ENCODE measurements at places on chromosomes 7 and 10.

GRCh38 chr7:151900591-151900985 lies 23.7 kb upstream of the PRKAG2 start:
- no peak for DNase-seq

- no peak for DNase-seq
These were observed 54.3 kb downstream of the LRRC18 start for GRCh38 chr10:48885376-48885775.

DNA sequence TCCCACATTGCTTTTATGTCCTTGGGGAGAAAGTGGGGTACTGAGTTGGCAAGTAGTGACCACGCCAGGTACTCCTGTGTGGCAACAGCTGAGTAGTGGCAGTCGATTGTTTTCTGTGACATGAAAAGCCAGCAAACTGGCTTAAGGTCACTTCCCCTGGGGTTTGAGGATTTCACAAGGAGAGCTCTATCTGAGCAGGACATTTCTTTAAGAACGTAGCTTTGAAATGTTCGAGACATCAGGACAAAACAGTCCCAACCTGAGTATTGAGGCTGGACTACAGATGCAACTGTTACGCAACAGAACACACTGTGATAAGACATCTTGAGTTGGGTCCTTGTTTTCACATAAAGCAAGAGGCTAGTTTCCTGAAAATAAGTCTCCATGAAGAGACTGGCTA lies 146.7 kb upstream of the KLF14 start:
- DNase-seq, result no peak

GRCh38 chr7:142123184-142123583 lies 11.7 kb downstream of the MGAM2 start:
- DNase-seq, result no peak

DNA sequence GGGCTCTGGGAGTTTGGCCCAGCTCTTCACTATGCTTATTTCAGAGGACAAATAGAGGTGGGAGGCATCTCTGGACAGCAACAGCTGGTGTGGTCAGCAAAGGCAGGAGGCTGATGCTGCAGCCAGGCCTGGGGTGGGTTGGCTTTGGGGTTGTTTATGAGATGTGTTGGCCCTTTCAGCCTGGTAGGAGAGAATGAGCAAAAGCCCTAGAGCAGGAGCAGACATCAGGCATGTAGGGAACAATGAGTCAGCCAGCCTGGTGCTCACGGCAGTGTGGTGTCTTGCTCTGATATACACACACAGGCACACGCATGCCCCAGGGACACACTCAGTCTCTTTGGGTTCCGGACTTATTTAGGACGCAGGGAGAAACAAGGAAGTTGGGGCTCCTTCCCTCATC lies 157.1 kb downstream of the PRKCQ start:
- no peak for DNase-seq

DNA sequence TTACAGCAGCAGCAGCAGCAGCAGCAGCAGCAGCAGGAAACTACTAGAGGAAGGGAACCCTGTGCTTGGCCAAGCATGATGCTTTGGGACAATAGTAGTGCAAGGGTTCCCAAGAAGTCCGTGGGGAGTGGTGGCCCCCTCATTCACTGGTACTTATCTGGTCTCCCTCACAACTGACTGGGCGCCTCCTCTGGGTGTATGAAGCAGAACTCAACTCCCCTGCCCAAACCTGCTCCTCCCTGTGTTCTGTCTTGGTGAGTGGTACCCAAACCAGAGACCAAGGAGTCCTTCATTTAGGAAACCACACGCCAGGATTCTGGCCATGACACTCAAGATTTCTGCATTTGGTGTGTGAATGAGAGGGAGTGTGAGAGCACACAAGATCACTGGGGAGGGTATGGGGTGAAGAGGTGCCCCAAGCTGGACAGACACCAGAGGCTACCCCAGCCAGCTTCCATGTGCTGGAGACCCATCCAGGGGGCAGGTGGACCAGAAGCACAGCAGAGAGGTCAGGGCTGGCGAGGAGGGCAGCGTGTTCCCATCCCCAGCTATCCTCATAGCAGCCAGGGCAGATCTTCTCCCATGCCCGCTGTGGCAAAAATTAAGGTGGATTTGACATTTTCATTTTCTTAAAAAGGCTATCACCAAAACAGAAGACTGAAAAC lies 10.6 kb upstream of the ZNF777 start:
- no peak for DNase-seq

Measured in RWPE2 (cell line).